ENCODE measurements at places on chromosomes 4 and X.

- no peak for DNase-seq
These were observed 50.7 kb downstream of the CLDN34 start for GRCh38 chrX:10017872-10018271.

DNA sequence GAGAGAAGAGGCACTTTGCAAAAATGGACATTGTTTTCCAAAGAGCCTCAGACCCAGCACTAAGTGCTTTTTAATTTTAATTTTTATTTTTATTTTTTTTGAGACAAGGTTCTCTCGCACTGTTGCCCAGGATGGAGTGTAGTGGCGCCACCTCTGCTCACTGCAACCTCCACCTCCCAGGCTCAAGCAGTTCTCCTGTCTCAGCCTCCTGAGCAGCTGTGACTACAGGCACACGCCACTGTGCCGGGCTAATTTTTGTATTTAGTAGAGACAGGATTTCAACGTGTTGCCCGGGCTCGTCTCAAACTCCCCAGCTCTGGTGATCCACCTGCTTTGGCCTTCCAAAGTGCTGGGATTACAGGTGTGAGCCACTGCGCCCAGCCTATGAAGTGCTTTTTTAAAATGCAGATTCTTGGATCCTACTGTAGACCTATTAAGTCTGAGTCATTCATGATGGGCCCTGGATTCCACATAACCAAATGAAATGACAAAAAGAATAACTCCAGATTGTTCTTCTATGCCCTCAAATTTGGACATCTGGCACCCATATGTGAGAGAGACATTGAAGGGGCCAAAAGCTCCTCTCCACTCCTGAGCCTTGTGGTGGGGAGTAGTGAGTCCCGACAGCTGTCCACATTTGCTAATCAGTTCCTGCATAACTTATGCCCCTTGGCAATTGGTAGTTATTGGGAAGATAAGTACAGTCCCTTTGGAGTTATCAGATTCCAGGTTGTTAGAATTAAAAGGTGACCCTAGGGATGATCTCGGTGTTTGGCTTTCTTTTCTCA is 3.6 kb downstream of the NOCT start:
- no peak for DNase-seq

- no peak for DNase-seq
These were observed 54.6 kb upstream of the MCF2 start for GRCh38 chrX:139762400-139763183.

GRCh38 chr4:23878912-23879732 is 10.7 kb downstream of the PPARGC1A start:
- DNase-seq = no peak

DNA sequence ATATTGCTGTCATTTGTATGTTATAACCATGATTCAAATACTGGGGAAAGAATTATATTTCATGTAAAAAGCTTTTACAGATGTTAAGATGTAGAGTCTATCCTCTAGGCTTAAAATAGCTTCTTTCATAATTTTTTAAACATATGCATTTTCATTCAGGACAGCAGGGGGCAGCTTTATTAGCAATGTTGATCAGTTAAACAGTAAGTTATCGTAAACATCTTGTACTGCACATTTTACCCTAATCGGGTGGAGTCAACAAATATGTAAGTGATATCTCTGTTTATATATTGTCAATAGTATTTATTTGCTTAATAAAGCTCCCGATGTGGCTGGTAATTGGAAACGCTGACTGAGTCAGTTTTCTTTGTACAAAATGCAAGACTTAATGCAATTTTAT is 142.5 kb upstream of the MED14 start:
- DNase-seq = no peak

DNA sequence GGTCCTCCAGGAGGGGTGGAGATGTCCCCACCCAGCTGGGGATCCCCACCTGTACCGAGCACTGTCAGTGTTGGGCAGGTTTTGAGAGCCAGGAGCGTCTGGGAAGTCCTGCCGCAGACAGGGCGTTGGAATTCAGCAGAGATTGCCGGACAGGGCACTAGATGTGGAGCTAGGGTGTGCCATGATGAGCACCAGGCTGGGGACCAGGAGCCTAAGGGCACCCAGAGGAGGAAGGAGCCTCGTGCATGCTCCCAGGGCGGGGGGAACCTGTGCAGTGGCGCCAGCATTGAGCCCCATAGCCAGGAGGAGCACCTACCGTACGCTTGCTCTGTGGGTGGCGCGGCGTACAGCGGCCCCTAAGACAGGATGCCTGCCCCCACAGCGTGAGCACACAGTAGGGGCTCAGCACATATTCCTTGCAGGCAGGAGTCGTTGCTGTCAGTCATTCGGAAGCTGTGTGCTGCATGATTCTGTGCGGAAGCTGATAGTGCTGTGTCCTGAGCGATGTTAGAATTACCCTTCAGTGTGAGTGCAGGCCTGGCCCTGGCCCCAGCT is 18.8 kb upstream of the TADA2B start:
- no peak for DNase-seq

Measured in stimulated activated CD8-positive, alpha-beta memory T cell treated with anti-CD3 and anti-CD28 coated beads, Interleukin-4, amount 100 ng/mL, for 1 hour (primary cell).